ENCODE measurements at places on chromosomes 5 and 9.

DNA sequence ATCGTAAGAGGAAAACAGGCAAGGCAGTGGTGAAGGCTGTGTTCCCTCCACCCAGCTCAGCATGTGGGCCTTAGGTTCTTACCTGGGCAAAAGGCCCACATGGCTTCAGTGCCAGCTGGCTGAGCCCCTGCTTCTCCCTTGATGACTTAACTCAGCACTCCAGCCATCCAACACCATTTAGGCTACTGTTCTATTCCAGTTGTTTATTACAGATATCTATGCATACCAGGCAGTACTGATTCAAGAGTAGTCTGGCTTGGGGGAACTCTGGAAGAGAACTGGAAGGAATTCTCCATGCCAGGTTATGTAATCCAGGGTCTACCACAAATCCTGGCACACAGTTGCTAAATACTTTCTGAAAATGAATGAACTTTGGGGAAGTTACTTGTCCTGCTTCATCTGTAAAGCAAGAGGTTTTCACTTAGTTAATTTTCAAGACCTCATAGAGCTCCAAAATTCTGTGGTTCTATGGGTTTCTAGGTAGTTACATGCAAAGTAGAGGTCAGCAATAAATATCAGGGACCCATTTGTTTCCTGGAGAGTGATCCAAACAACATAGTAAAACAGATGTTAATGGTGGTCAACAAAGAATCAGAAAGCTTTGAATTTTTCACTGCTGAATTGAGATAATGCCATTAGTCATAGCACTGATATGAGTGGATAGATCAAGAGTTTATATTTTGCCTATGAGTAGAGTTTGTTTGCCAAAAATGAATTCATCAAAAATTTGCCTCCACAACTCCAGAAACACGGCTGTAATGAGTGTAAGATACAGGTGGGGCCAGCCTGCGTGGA is 88.2 kb upstream of the OSMR start:
- no peak for DNase-seq

- DNase-seq = no peak
These were observed 76.1 kb downstream of the SLC44A1 start for GRCh38 chr9:105320568-105320967.

DNA sequence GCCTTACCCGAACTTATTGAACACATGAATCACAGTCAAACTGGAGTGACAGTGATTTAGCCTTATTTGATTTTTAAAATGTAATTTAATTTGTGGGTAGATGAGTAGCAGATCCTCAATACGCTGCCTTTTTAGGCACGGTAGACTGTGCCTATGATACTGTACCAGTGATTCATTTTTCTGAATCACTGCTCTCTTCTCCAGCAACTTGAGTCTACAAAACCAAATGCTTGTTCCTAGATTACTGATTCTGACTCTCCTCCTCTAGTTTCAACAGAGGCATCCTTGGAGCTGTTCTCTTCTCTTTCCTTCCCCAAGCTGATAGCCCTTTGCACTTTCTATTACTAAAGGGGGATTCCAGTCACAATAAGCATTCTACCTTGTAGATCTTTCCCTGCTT is 94.3 kb upstream of the IL7R start:
- DNase-seq = no peak

DNA sequence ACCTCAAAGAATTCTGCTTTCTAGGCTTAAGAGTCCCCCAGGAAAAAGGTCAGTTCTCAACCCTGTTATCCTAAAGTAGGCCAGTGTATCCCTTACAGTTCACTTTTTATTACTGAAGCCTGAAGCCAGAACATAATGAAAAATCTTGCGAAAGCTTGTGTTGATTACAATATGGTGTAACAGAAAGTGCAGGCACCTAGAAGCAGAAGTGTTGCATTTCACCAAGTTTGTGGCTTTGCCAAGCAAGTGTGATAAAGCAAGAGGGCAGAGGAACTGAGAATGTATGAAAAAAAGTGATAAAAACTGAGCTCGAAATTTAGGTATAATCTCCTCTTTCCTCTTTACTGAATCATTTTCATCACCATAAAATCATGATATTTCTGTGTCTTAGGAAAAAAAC is 26.2 kb downstream of the AGTPBP1 start:
- DNase-seq = no peak

DNA sequence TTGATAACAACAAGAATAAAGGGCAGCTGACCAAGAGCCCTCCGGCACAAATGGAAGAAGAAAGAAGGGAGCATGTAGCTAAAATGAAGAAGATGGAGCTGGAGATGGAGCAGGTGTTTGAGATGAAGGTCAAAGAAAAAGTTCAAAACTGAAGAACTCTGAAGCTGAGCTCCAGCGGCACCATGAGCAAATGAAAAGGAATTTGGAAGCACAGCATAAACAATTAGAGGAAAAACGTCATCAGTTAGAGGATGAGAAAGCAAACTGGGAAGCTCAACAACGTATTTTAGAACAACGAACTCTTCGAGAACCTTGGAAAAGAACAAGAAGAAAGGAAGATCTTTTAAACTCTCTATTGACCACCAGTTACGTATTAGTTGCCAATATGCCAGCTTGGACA is 100.9 kb downstream of the GABBR2 start:
- no peak for DNase-seq

- no peak for DNase-seq
These were observed 14.7 kb upstream of the CRHBP start for GRCh38 chr5:76938177-76938576.

DNA sequence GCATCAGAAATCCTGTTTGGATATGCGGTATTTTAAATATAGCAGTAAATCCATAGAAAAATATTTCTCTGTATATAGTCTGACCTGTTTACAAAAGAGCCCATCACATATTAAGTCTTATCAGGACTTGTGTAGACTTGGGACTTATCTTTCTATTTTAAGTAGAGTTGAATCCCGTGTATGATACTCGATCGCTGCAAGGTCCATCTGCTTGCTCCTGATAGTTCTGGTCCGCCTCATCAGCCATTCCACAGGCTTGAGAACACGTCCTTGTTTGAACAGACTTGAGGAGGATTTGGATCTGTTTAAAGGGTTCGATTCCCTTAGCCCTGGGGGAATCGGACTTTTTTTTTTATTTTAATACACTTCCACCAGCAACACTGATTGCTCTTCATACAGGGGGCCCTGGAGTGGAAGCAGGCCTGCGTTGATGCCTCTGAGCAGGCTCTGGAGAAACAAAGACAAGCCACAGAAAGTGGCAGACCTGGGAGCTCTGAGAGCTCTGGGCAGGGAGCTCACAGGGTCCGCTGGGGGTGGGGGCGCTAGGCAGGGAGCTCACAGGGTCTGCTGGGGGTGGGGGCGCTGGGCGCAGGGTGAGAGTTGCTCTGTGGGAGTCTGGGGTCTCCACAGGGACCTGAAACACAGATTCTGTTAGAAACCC is 112.2 kb downstream of the MVB12B start:
- peak; percentile 16 for DNase-seq

- DNase-seq = no peak
These were observed 6.2 kb downstream of the NR5A1 start for GRCh38 chr9:124500796-124501611.

GRCh38 chr5:51657340-51658240 is 274.3 kb downstream of the ISL1 start:
- peak; percentile 25 for DNase-seq

DNA sequence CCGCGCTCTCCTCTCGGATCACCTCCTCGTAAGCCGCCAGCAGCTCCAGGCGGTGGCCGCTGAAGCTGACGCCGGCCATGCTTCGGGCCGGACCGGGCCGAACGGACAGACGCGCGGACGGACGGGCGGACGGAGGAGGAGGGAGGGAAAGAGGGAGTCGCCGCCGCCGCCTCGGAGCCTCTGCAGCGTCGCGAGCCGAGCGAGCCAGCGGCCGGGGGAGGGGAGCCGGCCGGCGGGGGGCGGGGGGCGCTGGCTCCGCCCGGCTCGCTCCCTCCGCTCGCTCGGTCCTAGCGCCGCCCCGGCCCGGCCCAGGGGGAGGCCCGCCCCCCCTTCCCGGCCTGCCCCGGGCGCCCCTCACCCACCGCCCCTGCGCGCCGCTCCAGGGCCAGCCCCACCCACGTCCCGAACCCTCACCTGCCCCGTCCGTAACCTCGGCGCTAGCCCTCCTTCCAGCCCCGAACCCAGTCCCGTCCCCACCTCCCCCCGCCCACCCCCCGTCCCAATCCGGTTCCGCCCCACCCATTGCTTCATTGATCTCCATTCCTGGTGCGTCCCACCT is at the start of gene DBN1:
DBN1 (minus strand) TSS at position 192 of the 559 bp plus-strand sequence; CDS start at position 79, 113 bp downstream.
- peak; percentile 77 for DNase-seq

DNA sequence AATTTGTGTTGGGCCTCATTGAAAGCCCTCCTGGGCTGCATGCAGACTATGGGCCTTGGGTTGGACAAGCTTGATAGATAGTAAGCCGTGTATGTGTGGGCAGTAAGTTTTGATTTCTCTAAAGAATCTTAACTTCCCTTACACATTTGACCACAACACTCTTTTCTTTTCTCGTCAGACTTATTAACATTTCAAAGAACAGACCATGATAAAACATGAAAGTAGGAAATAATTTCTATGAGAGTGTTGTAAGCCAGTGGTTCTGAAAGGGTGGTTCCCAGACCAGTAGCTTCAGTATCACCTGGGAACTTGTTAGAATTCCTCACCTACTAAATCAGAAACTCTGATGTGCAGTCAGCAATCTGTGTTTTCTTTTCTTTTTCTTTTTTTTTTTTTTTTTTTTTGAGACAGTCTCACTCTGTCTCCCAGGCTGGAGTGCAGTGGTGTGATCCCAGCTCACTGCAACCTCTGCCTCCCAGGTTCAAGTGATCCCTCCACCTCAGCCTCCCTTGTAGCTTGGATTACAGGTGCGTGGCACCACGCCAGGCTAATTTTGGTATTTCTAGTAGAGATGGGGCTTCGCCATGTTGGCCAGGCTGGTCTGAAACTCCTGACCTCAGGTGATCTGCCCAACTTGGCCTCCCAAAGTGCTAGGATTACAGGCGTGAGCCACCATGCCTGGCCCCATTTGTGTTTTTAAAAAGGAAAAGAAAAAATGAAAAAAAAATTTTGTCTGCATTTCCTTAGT is 20.0 kb upstream of the GCNT1 start:
- DNase-seq = no peak

GRCh38 chr5:122999947-123000563 is 36.5 kb downstream of the PPIC start:
- DNase-seq = peak; percentile 10

GRCh38 chr5:138488481-138488945 is 23.2 kb downstream of the EGR1 start:
- DNase-seq = no peak

DNA sequence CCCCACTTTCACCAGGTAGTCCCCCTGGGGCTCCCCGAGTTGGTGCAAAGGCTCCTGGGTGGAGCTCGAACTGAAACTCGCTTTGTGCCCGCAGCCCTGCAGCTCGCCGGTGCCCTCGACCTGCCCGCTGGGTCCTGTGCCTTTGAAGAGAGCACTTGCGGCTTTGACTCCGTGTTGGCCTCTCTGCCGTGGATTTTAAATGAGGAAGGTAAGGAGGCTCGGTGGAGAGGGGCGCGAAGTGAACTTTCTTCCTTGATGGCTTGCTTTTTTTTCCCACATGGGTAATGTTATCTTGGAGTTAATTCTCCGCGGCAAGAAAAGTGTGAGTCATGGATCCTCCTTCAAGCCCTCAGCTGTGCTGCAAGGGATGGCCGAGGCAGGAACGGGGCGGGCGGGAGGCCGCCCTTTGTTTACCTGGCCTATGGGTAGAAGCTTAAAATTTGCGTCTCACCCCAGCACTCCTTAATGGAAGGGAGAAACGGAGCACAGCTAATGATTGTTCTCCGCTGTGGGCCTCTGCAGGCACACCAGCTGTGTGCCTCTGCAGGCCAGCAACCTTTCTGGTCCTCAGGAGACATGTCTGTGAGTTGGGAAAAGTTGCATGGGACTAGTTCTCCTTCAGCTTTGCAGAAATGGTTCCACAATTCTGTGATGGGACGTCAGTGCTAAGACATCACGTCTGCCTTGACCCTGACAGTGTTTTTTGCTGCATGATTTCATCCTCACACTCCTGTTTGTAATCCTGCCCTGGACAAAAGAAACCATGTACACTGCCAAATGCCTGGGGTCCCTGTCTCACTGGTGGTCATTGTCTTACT is 1.1 kb downstream of the MAMDC2 start:
- no peak for DNase-seq

DNA sequence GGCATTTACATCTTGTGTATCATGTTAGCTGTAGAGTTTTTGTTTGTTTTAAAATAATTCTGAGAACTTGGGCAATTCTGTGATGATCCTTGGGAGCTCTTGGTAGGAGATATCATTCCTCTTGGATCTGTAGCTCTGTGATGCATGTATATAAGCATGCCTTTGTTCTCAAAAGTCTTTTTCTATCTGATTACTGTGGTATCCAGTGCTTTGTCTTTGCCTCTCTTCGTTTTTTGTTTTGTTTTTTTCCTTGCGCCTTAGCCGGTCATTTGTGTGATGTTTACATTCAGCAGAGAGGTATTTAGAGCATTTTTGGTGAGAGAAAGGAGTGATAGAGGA is 110.0 kb downstream of the PAM start:
- DNase-seq = no peak

DNA sequence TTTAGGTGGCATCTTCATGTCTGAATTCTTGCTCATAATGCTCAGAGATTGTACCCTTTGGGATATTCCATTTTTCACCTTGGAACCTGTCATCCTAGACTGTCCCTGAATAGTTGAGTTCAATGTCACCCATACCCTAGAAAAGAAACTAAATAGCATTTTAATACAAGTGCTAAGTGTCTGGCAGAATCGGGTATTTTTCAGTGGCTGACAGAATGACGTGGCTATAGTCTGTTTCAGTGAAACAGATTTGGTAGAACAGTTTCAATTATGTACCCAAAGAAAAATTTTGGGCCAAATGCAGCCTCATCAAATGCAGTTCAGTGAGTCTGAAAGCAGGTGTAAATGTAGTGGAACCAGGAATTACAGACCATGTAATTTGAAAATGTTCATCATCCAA is 1041.2 kb downstream of the DTWD2 start:
- DNase-seq = no peak

DNA sequence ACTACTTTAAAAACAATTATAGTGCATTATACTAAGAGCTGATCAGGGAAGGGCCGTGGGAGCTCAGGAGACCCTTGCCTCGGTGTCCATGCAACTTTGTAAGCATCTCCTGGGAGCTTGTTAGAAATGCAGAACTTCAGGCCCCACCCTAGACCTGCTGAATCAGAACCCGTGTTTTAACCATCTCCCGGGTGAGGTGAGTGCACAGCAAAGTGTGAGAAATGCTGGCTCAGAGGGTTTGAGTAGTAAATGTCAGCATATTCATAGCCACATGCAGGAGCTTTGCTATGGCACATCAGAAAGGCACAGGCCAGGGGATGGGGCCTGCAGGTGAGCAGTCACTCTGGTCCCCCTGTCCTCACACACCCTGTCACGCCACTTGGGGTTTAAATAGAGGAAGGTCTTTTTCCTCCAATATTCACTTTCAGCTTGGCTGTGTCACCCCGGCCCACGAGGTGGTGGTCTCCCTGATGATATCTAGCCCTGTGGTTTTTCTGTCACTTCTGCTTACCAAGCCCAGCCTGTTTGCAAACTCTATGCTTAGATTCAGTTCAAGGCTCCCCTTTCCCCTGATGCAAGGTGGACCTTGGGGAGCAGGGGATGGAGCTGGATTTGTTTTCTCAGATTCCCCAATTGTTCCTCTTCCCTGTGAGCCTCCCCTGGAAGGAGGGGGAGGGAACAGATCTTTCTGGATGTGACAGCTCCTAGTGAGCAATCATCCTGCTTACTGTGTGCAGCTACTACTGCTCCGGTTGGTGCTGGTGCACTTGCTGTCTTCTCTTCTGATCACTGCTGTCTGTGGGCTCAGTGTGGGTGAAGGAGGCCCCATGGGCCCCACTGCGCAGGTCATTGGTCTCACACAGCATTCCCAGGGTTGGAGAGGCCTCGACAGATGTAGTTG is 51.8 kb upstream of the TGFBR1 start:
- DNase-seq = no peak

GRCh38 chr5:88081877-88082276 is 186.8 kb downstream of the TMEM161B start:
- DNase-seq = no peak

GRCh38 chr9:23630488-23630887 is 195.6 kb downstream of the ELAVL2 start:
- no peak for DNase-seq
